ENCODE measurements at places on chromosomes 3 and 15.

DNA sequence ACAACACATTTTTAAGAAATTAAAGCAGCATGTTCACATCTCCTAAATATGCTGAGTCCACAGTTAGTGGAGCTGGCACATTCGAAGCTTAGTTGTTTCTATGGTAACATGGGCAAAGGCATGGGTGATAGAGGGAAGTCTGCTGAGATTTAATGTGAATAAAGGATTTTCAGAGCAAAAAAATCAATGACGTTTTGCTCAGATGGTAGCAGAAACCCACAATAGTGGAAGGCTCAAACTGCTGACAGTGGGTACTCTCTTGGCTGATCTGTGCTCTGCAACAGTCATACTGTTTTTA is 795.1 kb upstream of the ARPP21 start:
- DNase-seq: no peak

DNA sequence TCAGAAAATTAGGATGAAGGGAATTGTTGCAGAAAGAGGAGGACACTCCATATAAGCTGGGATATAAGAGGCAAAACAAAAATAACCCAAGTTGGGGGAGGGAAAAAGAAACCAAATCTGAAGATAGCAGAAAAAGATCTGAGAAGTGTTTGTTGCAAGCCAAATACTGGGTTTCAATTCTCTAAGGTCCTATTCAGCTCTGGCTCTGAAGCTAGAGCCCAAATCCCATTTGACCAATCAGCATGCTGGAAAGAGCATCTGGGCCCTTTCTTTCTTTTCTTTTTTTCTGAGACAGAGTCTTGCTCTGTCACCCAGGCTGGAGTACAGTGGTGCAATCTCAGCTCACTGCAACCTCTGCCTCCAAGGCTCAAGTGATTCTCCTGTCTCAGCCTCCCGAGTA is 17.3 kb downstream of the IGDCC3 start:
- no peak for DNase-seq

GRCh38 chr3:66597308-66597863 is 96.6 kb upstream of the LRIG1 start:
- DNase-seq: no peak

DNA sequence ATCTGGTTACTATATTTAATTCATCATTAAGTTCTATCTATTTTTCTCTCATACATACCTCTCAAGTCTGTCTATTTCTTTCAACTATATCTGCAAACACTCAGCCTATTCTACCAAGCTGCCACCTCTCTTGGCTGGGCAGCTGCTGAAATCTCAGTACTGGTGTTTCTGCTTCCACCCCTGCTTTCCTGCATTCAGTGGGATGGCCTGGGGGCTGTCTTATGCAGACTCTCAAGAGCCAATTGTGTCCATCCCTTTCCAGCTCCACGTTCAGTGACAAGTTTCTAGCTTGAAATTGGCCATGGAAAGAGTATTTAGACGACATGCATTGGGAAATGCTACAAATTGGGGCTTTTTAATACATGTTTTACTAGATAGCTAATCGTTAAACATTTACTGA is 378.4 kb upstream of the DPPA4 start:
- DNase-seq: no peak

DNA sequence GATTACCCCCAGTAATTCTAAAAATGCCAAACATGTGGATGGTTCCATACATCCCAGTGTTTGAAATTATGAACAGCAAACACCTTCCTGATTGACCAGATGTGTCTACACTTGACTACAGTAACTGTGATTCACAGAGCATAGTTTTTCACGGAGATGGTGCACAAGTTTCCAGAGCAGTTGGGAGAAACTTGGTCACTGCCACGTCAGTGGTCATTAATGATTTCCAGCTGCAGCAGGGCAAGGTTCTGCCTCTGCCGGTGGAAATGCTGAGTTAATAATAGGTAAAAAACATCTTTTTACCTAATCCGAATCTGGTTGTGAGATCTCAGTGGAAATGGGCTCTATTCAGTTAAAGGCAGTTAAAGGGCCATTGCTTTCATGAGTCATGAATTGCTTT is 154.1 kb upstream of the FEZF2 start:
- DNase-seq: no peak

GRCh38 chr15:27218426-27218825 is 247.4 kb downstream of the GABRG3 start:
- DNase-seq: no peak

GRCh38 chr15:66661432-66662096 is 40.5 kb upstream of the SMAD6 start:
- no peak for DNase-seq

DNA sequence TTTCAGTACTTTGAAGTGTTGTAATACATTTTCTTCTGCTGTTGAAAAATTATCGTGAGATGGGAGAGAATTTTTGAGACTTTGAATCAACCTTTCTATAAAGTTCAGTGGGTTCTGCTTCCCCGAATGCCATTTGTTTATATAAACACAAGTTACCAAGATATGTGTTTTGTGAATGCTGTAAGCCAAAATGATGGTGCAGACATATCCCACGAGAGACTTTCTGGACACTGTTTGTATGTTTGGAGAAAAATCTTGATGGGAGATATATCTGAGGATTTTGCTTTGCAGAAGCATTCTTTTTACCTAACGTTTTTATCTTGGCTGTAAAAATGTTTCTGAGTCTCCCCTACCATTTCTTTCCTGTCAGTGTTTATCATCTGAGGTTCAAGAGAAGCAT is 526.6 kb upstream of the ZNF717 start:
- DNase-seq: no peak

GRCh38 chr15:93485438-93486327 is 396.7 kb upstream of the RGMA start:
- DNase-seq: no peak

DNA sequence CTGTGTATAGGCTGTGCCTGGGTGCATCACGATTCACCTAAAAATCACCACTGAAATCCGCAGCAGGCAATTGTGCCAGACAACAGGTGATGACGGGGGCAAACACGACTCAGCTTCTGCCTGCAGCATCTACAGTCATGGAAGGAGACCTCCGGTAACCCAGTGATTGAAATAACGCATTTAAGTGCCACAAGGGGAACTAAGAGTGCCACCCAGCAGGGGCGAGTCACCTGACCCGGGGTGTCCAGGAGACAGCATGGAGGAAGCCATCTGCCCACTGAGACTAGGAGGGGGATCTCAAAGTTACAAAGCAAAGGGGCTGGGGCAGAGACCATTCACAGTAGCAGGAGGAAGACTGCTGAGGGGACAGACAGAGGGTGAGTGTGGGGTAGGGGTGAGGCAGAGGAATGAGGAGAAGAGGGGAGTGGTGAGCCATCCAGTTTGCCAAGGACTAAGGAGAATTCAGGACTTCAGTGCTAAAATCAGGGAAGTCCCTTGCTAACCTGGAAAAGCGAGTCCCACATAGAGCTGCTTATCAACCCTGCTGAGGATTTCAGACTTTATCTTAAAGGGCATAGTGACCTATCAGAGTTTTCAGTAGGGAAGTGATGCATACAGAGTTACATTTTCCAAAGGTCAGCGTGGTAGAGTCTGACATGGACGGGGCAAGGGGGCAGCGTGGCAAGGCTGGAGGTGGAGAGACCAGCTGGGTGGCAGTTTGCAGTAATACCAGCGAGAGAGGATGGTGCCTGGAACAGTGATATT is 256.7 kb upstream of the HES1 start:
- no peak for DNase-seq

GRCh38 chr15:60540002-60540651 is 61.2 kb upstream of the ICE2 start:
- DNase-seq: no peak

GRCh38 chr15:95265419-95265997 is 1034.1 kb downstream of the MCTP2 start:
- no peak for DNase-seq

GRCh38 chr3:18389108-18389733 is 35.9 kb downstream of the SATB1 start:
- DNase-seq: no peak

DNA sequence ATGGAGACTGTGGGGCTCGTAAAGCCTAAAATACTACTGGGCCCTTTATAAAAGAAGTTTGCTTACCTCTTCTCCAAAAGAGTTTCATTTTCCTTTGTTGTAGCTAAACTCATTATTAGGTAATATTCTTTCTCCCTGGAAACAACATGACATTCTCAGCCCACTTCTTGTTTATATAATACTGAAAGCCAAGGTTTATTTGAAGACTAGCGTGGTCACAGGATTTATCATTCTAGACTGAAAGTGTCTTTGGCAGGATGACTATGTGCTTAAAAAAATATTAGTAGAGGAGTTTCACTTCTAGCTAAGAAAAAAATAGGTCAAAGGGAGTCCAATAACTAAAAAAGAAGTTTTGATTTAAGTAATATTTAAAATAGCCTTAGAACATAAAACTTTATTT is 1085.2 kb upstream of the CADM2 start:
- no peak for DNase-seq

- DNase-seq: no peak
Measured at GRCh38 chr15:98775498-98776230, 127.3 kb downstream of the IGF1R start.

- no peak for DNase-seq
Measured at GRCh38 chr15:98907927-98908471, 99.6 kb downstream of the PGPEP1L start.

DNA sequence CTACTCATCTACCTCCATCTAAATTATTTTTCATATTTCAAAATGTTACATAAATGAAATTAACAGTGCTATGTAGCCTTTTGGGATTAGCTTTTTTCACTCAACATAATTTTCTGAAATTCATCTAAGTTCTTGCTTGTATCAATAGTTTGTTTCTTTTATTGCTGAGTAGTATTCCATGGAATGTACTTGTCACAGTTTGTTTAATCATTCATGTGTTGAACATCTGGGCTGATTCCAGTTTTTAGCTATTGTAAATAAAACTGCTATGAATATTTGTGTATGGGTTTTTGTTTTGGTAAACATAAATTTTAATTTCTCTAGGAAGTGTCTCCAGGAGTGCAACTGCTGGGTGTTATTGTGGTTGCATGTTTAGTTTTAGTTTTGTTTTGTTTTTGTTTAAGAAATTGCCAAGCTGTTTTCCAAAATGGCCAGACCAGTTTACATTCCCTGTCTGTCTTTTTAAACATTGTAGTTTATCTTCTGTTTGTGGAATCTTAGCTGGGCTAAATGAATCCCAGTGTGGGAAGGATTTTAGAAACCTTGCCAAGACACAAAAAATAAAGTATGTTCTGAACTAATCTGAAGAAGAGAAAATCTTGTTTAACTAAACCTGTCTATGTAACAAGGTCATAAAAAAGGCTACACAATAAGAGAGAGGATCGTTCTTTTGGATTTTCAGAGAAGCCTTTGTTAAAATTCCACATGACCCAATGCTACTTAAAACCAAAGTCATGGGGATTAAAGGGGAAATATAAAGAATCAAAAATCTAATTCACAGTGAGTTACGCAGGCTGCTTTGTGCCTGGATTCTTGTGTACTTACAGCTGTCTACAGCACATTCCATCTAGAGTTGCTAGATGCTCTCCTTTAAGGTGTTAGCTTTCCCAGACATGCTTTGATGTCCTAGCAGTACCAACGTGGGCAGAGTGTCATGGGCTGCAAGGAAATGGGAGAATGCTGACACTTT is 129.2 kb upstream of the SUCLG2 start:
- no peak for DNase-seq

DNA sequence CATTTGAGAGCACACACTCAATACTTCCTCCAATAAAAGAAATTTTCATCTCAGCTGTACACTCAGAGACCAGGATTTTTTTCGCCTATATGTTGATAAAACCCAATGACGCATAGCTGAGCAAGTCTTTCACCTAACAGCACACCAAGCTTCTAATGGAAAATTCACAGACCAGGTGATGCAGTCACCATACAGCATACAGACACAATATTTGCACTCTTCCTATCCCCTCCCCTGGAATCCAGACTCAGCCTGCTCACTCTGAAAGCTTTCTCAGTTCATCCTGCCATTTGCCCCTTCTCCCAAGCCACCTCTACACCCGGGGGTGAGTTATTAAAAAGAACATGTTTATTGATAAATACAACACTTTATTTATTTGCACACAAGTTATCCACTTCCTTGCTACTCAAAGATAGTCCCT is 1.7 kb downstream of the TBC1D5 start:
- no peak for DNase-seq
